ENCODE measurements at places on chromosomes 2 and 18. TPM values are rescaled to one million over a fixed set of nuclear protein-coding genes. Genes with fewer than 3 reads are reported as not detected.

Gene POTEI
- total RNA-seq = 0.27 TPM

Gene B3GNT7
- total RNA-seq = 4.2 TPM

Gene DUSP2
- total RNA-seq = 7.3 TPM

Gene C2orf80
- not detected for total RNA-seq

GRCh38 chr18:58117786-58118403, 73.9 kb downstream of the NEDD4L start:
- DNase-seq = no peak

DNA sequence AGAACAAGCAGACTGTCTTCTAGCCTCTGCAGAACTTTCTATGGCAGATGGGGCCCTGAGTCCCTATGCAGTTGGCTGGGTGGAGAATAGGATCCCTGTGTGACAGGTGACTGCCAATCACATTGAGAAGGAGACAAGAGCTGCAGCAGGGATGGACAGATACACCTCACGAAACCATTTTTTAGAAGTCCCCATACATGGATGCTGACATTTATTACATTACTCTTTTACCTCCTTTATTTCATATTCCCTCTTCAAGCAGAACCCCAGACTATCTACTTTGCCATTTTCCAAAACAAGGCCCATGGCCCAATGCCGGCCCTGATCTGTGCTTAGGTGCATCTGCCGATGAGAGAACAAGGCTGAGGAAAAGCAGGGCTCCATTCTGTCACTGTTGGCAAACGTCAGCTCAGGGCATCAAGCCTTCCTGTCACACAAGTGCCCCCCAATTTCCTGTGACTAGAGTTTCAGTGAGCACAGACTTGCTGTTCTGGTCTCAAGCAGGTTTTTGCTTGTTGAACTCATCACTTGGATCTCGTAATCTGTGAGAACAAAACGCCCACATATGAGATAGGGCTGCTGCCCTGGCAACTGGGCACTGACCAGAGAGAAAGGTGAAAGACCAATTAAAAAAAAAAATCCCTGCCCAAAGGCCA, 35.8 kb downstream of the LOXHD1 start:
- no peak for DNase-seq

Data from sciatic nerve (tissue), 2 donors.